ENCODE measurements at places on chromosomes 12 and 14.

DNA sequence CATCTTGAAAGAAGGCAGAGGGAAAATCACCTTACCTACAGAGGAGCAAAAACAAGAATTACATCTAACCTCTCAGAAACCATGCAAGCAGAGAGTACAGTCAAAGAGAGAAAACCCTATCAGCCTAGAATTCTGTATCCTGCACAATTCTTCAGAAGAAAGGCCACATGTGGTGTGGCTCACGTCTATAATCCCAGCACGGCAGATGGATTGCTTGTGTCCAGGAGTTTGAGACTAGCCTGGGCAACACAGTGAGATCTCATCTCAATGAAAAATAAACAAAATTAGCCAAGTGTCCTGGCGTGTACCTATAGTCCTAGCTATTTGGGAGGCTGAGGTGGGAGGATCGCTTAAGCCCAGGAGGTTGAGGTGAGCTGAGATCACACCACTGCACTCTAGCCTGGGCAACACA, 48.2 kb downstream of the ATF7 start:
- no peak for DNase-seq

DNA sequence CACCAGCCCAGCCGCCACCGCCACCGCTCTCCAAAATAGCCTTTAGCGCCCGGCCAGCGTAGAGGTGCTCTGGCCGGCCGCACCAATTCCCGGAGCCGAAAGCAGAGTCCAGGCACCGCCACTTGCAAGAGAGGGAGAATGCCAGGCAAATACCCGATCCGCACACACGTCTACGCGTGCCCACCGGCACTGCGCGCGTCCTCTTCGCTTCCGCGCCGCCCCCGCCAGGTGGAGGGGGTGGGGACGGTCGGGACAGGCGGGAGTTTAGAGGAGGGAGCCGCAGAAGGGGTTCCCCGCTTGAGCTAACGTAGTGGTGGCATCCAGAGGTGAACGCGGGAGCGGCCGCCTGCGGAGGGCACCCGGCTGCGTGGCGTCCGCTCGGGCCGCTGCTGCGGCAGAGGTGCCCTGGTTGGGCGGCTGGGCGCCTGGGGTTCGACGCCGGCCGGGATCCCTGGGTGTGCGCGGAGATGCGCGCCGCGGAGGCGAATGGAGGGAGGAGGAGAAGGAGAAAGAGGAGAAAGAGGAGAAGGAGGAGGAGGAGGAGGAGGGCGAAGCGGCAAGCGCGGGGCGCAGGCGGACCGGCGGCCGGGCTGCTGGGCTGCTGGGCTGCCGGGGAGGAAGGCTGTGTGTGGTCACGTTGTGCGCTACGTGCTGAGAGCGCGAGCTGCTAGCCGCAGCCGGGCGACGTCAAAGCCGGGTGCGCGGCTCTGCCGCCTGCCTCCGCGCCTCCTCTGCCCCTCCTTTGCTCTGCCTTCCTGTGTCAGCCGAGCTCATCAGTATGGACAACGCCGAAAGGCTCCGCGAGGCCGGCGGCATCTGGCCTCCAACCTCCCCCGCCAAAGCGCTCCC, at the start of gene MDGA2:
Gene MDGA2, minus strand, starts transcription at position 140 of the 849 bp plus-strand sequence.
- peak; percentile 21 for DNase-seq

- peak; percentile 39 for DNase-seq
Measured at GRCh38 chr12:24778486-24779304, 170.2 kb downstream of the BCAT1 start.

DNA sequence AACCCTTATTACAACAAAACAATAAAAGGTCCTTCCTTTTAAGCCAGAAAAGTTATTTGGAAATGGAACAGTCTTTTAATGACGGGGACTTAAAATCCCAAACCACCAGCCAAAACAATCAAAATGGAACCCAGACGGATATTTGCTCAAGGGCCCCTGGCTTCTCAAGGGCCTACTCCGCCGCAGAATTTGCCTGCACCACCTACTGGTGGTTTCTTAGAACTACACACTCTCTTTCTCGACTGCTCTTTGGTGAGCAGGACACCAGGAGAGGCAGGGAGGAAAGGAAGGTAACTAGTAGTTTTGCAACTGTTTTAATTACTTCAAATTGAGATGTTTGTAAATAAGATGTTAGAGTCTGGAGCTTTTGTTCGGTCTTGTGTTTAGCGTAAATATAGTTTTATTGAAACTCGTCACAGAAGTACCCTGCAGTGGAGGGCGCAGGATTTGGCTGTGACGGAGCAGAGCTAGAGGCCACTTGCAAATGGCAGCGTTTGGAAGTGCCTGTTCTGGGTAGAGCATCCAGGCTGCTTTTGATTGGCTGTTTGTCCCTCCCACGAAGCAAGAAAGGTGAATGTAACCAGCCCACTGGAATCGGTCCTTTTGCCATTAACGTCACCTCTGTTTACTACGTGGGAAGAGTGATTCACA, 238.5 kb downstream of the CACNA1C start:
- no peak for DNase-seq

- no peak for DNase-seq
Measured at GRCh38 chr14:95388699-95389098, 69.0 kb upstream of the CLMN start.

DNA sequence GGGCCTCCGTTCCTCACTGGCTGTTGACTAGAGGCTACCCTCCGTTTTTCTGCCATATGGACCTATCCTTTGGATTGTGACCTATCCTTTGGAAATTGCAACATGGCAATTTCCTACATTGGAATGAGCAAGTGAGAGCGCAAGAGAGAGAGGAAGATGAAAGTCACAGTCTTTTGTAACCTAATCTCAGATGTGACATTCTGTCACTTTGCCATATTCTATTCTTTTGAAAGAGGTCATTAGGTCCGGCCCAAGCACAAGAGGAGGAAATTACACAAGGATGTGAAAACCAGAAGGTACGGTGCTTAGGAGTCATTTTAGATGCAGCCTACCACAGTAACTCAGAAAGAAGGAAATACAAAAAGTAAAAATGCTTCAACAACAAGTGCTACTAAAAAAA, 47.3 kb upstream of the SRP54 start:
- no peak for DNase-seq

DNA sequence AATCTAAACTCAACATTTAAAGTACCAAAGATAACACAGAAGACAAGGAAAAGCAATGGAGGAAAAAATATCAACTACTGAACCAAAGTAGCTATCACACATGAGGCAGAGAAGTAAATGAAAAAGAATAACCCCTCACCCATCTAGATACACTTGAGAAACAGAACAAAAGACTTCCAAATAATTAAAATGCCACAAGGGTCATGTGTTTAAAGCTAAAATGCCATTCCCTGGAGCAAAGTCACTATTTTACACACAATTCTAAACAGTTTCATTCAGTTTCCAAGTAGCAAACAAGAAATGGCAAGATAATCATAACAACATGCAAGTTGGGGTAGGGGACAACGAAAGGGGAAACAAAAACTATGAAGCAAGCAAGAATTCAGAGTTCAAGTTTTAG, 12.0 kb downstream of the OSBPL8 start:
- no peak for DNase-seq

GRCh38 chr12:75814851-75815754, 216.5 kb downstream of the PHLDA1 start:
- DNase-seq, result no peak

GRCh38 chr14:56273155-56273554, 154.9 kb downstream of the PELI2 start:
- no peak for DNase-seq

DNA sequence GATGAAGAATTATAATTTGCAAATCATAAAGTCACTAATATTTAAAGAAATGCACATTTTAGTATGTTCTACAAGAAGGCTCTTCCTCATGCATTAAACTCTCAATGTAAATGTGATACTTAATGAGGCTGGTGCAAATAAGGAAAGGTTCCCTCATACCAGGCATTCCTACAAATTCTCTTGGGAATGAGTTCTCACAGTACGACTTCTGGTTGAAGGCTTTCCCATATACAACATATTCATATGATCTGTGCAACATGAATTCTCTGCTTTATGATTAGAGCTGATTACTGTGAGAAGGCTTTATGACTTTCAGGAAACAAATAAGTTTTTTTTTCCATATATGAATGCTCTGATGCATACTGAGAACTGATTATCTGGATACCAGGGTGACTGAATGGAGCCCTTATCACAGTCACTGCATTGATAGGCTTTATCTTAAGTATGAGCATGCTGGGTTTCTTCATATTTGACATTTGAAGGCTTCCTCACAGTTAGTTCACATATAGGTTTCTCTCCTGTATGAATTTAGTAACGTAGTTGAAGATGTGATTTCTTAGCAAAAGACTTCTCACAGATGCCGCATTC, 293.9 kb downstream of the RAD51B start:
- DNase-seq, result no peak

GRCh38 chr12:24997970-24998582, 49.2 kb upstream of the BCAT1 start:
- DNase-seq, result no peak

DNA sequence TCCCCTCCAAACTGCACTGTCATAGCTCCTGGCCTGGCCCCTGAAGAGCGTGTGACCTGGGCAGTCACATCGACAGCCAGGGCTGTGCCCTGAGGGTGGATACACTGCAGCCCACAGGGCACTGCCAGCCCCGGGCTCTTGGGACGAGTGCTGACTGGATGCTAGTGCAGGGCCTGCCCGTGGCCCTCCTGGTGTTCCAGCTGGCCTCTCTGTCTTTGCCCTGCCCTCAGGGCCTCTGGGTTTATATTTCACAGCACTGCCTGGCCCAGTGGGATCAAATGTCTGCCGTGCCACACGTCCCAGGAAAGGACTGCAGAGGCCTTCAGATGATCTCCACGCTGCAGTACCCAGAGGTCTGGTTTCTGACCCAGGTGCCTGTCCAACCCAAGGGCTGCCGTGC, 10.1 kb upstream of the CCDC197 start:
- DNase-seq, result no peak

GRCh38 chr12:61870658-61871484, 389.3 kb upstream of the USP15 start:
- no peak for DNase-seq

- DNase-seq, result peak; percentile 76
Measured at GRCh38 chr12:106247674-106248311, at the start of gene CKAP4. Gene CKAP4, minus strand, starts transcription at chr12:106248020. Its CDS starts 169 bp downstream, at chr12:106247851.

- DNase-seq, result no peak
Measured at GRCh38 chr12:124617615-124618014, 50.2 kb upstream of the NCOR2 start.

GRCh38 chr12:123498126-123498825, 35.2 kb downstream of the RILPL1 start:
- DNase-seq, result no peak

GRCh38 chr14:54680651-54681050, 113.7 kb downstream of the SAMD4A start:
- DNase-seq, result no peak

DNA sequence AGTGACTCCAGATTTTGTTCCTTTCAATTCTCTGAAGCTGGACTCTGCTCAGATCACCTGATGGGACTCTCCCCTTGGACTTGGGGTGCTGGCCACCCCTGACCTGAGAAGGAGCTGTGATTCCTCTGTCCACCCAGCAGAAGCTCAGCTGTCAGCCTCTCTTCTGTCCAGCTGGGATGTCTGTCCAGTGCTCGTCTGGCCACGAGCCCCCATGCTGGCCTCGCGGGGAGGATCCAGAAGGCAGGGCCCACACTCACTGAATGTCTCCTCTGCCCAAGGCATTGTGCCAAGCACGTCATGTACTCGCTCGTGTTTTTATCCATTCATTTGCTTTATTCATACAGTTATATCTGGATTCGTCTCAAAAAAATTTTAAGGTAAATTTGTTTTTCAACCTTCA, 14.2 kb upstream of the SLC24A4 start:
- DNase-seq, result no peak

DNA sequence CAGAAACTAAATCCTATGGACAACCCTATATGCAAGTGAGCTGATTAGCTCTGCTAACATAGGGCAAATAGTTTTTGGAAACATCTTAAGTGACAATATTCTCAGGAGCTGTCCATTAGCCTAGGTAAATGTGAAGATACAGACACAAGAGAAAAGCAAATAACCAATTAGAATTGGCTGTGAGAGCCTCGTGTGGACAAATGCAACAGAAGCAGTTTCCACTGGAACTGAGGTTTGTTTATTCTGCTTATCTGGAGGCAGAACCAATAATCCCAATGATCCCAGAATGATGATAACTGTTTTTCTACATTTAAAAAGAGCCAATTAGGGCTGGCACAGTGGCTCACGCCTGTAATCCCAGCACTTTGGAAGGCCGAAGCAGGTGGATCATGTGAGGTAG, 43.2 kb upstream of the YAF2 start:
- DNase-seq, result no peak

GRCh38 chr12:92503029-92503931, 199.5 kb upstream of the PLEKHG7 start:
- DNase-seq, result no peak

GRCh38 chr12:97222391-97222790, 240.2 kb upstream of the RMST start:
- no peak for DNase-seq

DNA sequence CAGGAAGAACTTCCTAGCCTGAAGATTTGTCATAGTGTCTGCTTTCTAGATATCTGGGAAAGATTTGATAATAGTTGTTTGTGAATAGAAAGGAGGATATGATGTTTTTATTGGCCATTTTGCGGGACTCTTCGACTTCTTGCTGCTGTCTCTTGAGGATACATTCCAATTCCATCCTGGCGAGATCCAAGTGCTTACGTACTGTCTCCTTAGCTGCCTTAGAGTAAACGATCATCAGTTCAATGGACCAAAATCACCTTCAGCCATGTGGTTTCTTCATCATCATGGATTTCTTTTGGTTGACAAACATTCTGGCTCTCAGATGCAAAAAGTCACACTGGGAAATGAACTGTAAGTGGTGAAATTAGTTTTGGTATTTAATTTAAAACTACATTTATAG, 82.7 kb upstream of the SCN8A start:
- no peak for DNase-seq

- no peak for DNase-seq
Measured at GRCh38 chr12:54082397-54082892, 28.8 kb downstream of the HOXC4 start.

- no peak for DNase-seq
Measured at GRCh38 chr12:19404242-19404880, 34.9 kb upstream of the AEBP2 start.

GRCh38 chr12:114209861-114210260, 196.1 kb downstream of the TBX5 start:
- DNase-seq, result no peak

DNA sequence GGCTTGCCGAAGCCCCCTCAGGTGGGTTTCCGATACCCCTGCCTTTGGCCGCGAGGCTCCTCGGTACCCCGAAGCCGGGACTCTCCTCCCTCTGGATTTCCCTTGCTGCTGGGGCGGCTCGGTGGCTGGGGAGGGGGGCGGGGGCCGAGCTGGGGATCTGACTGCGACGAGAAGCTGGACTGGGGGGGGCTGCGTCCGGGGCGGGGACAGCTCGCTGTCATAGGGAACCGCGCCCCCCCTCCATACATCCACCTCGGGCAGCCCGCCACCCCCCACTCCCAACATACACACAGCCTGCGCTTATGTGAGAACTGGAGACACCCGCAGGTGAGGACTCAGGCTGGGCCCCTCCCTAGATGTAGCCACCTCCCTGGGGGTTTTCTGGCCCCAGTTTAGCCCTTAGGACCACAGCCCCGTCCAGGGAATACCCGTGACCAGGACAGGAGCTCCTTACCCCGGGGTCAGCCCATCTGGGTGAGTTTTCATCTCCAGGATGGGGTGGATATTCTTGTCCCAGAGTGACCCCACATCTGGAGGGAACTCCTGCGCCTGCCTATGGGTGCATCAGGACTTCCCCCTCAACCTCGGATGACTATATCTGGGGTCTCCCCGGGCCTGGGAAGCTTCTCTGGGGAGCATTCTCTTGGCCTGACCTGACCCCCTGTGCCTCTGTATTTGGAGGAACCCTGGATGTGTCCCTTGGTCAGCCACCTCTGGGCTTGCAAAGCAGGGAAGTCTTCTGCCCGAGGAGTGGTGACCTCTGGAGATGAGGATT, 687 bp downstream of the ASIC1 start:
- no peak for DNase-seq
